DMS153 (cell line): ENCODE measurements at places on chromosomes 12 and 14.

DNA sequence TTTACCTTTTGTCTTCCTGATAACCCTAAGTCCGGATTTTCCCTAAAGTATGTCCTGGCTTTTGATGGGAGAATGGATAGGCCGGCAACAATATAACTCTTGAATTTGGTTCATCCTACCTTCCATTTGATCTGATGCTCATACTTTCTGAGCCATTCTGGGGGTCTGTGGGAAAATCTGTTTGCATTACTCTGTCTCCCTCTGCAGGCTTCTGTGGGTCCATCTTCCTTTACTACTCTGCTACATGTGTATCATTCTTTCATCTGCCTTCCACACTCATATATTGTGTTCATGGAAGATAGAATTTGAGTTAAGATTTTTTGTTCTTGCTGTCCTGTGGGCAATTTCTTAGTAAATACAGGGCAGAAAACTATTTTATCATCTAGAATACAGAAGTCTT lies 101.5 kb downstream of the NAV3 start:
- DNase-seq = no peak

DNA sequence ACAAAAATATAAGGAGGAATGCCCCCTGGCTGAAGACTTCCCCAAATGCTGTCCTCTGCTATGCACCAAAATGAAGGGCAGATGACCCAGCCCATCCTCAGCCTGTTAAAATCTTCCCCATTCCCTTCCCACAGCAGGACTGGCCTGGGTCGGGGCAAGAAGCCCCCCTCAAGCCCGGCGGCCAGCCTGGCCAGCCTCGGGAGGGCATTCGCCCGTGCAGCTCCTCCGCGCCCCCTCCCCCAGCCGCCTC lies 413 bp downstream of the RARG start:
- DNase-seq = no peak

DNA sequence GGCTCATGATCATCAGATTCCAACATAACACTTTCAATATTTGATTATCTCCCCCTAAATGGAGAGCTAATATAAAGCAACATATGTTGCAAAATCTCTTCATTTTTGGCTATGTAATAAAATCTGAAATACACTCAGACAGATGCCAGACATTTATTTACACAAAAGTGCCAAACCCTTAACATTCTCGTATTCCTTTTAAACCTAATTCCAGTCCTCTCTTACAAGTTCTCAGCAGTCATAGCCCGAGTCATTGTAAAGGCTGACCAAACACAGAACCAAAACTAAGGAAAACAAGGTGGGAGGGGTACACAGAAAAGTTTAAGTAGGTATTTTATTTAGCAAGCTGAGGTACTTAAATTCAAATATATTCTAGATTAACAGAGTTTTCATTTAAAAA lies 81.4 kb downstream of the LRP6 start:
- DNase-seq = no peak

DNA sequence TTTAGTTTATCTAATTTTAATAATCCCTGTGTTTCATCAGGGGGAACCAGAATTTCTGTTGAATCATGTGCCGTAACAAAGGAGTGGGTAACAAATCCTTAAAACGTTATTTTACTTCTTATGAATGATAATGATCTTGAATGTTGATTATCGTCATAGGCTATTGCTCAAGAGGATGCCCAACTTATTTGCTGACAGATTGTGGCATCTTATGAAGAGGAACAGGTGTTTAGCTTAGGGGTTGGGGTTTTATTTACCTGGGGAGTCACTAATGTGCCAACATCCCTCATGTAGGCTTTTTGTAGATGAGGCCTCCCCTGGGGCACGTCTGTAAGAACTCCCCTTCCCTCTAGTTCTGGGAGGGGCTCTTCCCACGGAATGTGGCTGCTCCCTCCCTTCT lies 32.4 kb upstream of the TMX1 start:
- no peak for DNase-seq

GRCh38 chr12:57795354-57795753 lies 12.8 kb downstream of the TSFM start:
- DNase-seq = no peak

DNA sequence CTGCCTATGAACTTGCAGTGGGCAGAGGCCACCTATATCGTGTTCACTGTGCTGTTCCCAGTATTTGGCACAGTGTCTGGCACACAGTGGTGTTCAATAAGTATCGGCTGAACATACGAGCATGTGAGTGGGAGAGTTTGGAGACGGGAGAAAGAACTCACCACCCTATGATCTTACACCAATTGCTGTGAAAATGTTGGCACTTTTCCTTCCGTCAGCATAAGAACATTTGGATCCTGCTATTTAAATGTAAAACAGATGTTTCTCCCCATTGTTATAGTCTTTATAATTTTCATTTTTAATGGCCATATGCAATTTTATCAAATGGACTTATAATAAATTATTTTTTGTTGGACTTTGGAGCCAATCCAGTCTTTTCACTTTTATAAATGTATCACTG lies 144.4 kb downstream of the EFCAB11 start:
- DNase-seq = no peak

- peak; percentile 36 for DNase-seq
These were observed 170.0 kb upstream of the VASH1 start for GRCh38 chr14:76591266-76591665.

GRCh38 chr12:52435659-52435999 lies 1.5 kb upstream of the KRT75 start:
- DNase-seq = no peak

- no peak for DNase-seq
These were observed 157.9 kb upstream of the GRIP1 start for GRCh38 chr12:66836623-66837310.

- no peak for DNase-seq
These were observed 42.9 kb downstream of the FLRT2 start for GRCh38 chr14:85572845-85573244.

DNA sequence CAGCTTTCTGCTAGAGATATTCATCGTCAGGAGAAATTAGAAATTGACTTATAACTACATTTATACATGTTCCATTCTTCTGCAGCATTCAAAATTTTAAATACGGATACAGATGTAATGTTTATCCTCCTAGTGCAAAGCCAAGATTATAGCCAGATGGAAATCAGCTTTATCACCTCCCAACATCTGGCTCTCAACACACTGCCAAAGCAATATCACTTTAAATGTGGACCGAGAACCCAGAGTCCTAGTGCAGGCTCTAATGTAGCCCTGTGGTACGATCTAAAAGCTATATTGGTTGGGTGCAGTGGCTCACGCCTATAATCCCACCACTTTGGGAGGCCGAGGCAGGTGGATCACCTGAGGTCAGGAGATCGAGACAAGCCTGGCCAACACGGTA lies 6.5 kb downstream of the MLH3 start:
- no peak for DNase-seq

GRCh38 chr12:66050610-66051009 lies 79.9 kb downstream of the LLPH start:
- no peak for DNase-seq

- DNase-seq = no peak
These were observed 152.7 kb downstream of the KCNK10 start for GRCh38 chr14:88170333-88170732.

DNA sequence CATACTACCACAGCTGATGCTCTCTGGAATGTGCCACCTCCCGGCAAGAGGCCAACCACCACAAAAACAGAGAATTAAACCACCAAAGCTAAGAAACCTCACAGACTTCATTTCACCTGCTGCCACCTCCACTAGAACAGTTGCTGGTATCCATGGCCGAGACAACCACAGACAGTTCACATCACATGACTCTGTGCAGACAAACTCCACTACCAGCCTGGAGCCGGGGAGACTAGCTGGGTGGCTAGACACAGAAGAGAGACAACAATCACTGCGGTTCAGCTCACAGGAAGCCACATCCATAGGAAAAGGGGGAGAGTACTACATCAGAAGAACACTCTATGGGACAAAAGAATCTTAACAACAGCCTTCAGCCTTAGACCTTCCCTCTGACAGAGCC lies 78.2 kb downstream of the RALGAPA1 start:
- DNase-seq = no peak

GRCh38 chr12:110005319-110005973 lies 6.2 kb downstream of the ANKRD13A start:
- DNase-seq = no peak

GRCh38 chr14:54532111-54533012 lies 22.7 kb downstream of the CGRRF1 start:
- no peak for DNase-seq

DNA sequence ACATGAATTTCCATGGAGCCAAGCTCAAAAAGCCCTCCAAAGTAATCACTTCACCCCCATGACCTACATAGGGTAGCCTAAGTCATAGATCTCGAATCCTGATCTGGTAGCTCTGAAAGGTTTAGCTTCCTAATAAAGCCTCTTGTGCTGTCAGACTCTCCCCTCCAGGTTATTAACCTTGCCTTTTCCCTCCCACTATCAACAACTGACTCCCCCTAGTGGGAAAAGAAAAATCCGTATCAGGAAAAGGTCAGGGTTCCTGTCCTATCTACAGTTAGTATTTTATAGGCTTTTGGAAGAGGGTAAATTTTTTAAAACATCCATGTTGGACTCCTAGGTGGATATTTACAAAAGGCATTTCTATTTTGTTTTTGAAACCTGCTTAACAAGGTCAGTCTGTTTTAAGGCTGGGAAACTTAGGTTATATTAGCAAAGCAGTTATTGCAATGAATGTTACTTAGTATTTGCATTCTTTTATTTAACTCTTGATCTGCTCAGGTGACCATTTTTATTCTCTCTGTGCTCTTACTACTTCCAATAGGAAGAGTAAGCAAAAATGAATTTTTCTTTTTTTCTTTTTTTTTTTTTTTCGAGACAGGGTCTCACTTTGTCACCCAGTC lies 8.0 kb downstream of the YY1 start:
- DNase-seq = peak; percentile 1

- no peak for DNase-seq
These were observed 26.8 kb upstream of the IRF2BPL start for GRCh38 chr14:77055306-77055705.

GRCh38 chr12:104763168-104763805 lies 194.8 kb downstream of the SLC41A2 start:
- no peak for DNase-seq

DNA sequence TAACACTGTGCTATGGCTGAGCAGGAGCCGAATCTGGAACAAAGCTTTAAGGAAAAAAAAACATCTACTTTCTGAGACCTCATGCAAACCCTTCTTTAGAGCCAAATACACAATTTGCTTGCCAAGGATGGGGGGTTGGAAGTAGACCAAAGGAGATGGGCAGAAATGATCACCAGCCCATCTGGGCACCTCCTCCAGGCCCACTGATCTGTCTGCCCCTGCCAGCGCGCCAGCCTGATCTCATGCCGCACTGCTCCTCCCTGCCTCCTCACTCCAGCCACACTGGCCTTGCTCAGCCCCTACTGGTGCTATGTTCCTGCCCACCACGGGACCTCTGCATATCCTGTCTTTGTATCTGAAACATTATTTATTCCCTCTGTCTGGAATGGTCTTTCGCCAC lies 24.8 kb upstream of the RAB35 start:
- DNase-seq = no peak

DNA sequence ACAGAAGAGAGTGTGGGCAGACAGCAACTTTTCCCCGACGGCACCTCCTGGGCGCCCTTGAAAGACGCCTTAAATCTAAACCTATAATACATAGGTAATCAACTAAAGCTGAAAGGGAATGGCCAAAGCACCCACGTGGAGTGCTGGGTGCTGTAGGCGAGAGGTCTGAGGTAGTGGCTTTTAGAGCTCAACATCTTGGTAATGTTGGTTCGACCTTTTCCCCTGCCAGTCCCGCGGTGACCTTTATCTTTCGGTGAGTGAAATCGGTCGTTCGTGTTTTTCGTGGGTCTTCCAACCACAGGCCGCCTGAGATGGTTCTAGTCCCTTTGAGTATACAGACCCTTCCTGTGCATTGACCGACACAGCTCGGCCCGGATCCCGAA lies 9.1 kb downstream of the OR6S1 start:
- DNase-seq = no peak

- DNase-seq = no peak
These were observed 2.3 kb downstream of the MON2 start for GRCh38 chr12:62468935-62469334.

- DNase-seq = no peak
These were observed 57.4 kb downstream of the FOXN3 start for GRCh38 chr14:89359477-89360222.

DNA sequence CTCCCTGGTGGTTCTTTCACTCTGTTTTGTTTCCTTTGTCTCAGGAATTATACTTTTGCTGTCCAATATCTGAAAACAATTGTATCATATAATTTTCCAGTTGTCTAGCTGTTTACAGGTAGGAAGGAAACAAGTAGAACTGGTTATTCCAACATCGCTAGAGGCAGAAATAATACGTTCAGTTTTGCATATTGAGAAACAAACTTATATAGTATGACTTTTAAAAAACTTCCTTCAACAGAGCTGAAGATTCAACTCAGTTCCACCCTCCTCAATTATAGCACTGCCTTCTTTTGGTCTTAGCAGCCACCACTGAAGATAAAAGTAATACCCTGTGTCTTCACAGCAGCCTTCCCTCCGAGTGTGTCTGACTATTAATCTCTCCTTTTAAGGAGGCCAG lies 214.3 kb downstream of the EFCAB11 start:
- DNase-seq = no peak

- DNase-seq = no peak
These were observed 25.5 kb upstream of the FRMD6 start for GRCh38 chr14:51626185-51626584.

DNA sequence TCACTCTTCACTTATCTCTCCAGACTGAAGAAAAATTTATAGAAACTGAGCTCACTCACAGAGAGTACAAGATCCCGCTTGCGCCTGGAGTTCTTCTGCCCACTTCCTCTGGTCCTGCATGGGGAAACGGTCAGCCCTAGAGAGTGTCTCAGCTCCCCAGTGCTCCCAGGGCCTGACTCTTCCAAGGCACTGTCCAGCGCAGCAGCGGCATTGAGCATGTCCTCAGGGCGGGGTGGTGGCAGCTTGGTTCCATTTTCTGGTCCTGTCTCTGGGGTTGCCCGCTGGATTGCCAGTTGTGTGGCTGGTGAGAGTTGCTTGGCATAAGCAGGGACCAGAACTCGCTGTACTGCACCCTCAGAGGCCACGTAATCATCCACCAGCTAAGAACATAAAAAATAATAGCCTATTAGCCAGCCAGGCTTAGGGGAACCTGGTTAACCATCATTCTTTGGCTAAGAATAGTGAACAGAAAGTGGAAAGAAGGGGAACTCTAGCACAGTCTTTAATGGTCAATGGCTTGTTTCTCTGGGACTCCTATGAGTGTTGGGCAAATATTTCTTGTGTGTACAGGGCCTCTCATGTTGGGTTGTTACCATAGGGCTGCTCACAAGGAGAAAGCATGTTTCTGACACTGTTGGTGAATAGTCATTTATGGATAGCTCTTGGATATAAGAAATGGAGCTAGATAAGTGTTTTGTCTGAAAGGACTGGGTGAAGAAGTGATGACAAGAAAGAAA lies 13.7 kb upstream of the AJUBA start:
- no peak for DNase-seq

DNA sequence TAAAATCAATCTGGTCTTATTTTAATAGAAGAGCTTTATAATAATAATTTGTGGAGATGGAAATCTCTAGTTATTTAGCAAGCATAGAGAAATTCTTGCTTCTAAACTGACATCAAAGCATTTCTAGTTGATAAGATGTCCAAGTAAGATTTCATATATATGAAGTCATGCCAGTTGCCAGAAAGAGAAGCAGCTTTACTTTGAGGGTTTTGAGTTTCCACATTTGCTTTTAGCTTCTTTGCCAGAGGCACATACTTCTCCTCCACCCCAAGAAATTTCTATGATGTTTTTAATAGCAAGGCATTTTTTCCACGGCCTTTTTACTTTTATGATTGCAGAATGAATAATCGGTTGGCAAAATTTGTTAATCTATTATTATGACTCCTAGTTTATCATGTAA lies 24.2 kb upstream of the YAF2 start:
- DNase-seq = no peak

GRCh38 chr12:2341871-2342270 lies 289.1 kb downstream of the CACNA1C start:
- DNase-seq = no peak
